Stimulated activated naive B cell treated with anti-CD40 and anti-IgM and Interleukin-4, amounts not matched to agents 10 μg/mL and 1 μg/mL and 100 μg/mL, for 72 hours (primary cell): ENCODE measurements at places on chromosomes 1 and 21.

DNA sequence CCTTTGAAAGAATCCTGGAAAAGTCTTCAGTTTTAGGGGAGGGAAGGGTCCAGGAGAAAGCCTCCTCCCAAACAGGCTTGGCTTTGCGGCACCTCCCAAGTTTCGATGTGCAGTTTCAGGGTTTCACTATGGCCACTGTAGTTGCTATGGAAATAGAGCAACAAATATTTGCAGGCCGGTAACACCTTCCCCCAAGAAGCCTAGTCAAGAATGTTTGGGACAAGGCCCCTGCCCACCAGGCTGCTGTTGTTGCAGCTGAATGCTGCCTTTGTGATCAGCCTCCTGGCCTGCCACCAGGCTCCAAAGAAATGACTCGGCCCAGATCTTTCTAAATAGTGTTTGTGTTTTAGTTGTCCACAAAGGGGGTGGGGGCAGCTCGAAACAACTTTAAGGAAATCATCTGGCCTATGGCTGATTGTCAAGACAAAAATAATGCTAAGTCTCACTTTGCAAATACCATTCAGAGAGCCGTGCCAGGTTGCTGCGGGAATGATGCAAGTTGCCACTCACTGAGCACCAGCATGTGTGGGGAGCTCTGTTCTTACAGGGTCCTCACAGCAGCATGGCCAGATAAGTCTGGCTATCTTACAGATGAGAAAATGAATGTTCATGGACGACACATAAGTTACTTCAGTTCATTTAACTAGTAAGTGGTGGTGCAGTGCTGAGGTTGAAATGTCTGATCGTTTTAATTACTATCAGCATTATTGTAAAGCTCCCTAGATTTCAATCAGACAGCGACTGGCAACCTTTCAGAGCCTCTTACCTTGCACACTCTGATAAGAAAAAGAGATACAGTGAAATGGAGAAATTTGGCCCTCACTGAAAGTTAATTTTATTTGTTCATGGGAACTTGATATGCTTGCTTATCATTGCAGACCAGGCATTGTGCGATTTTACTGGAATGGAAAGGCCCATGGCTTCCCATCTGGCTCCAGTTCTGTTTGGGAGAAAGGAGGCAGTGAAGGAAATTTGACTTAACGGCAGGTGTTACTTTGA, 91.2 kb upstream of the JUN start:
- DNase-seq = no peak

DNA sequence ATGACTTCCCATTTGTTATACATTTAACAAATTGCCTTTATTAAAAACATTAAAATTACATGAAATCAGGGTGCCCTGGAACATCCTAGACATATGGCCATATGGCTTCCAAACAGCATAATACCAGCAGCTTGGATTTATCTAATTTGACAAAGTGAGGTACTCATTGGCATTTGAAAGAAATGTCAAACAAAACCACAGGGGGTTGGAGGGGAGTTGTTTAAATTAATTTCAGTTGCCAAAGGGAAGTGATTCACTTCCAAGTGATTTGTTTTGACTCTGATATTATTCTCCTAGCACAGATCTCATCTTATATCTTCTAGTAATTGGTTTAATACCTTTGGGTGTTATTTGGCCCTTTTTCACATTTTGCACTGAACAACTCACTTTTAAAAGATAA, 24.5 kb upstream of the POU2F1 start:
- DNase-seq = no peak

GRCh38 chr1:212129781-212130180, 94.2 kb downstream of the DTL start:
- DNase-seq = no peak

GRCh38 chr21:34021726-34022125, 51.7 kb upstream of the MRPS6 start:
- DNase-seq = no peak

DNA sequence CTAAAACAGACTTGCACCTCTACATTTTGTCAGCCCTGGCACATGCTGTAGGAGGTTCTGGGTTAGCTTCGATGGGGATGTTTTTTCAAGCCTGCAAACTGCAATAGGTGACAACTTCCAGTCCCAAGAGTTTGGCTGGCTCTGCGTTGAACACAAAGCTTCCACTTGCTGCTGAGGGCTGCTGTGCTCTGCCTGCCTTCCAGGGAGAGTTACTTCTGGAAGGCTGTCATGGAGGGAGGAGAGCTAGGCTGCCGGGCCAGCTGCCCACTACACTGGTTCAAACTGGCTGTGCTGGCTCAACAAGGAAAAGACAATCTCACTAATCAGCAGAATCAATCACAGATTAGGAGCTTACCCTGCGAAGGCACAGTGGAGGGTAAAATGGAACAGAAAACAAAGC, 46.7 kb upstream of the PPP2R5A start:
- no peak for DNase-seq

- no peak for DNase-seq
Observed at GRCh38 chr1:168386492-168386891, 105.8 kb downstream of the TBX19 start.

- DNase-seq = no peak
Observed at GRCh38 chr1:51410568-51411460, 80.5 kb upstream of the TTC39A start.

GRCh38 chr1:109762821-109763645, 690 bp downstream of the EPS8L3 start:
- no peak for DNase-seq

- no peak for DNase-seq
Observed at GRCh38 chr21:44797775-44798174, 3.8 kb downstream of the UBE2G2 start.

DNA sequence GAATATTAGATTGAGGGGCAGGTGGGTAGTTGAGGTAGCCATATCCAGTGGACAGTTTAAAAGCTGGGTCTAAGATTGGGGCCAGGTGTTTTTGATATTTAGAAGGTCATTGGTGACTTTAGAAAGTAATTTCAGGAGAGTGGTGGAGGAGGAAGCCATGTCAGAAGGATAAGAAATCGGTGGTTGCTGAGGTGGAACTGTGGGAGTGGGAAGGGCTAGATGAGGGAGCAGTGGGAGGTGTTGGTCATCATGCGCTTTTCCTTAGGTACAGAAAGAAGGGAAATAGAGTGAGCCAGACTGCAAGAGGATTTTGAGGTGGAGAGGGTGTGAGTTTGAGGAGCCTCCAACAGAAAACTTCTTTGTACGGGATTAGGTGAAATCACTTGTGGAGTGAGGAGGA, 7.2 kb downstream of the MTR start:
- no peak for DNase-seq

DNA sequence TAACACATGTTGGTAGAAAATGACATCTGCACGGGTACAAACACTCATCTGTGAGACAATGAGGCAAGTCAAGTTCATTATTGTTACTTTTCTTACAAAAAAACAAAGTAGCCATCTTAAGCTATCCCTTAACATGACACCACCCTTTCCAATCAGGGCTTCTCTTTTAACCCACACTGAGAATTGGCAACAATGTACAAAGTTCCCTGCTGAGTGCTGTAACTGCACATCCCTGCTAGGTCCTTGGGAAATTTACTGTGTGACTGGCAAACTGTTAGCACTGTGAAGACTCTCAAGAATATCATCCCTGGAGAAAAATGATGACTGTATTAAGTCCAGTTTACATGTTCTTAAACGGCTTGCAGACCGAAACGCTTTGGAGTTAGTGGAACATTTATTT, 185.8 kb upstream of the PLD5 start:
- no peak for DNase-seq

GRCh38 chr1:191590578-191590977, 567.7 kb upstream of the RGS18 start:
- no peak for DNase-seq

GRCh38 chr1:27509127-27510080, 19.4 kb upstream of the WASF2 start:
- DNase-seq = no peak

DNA sequence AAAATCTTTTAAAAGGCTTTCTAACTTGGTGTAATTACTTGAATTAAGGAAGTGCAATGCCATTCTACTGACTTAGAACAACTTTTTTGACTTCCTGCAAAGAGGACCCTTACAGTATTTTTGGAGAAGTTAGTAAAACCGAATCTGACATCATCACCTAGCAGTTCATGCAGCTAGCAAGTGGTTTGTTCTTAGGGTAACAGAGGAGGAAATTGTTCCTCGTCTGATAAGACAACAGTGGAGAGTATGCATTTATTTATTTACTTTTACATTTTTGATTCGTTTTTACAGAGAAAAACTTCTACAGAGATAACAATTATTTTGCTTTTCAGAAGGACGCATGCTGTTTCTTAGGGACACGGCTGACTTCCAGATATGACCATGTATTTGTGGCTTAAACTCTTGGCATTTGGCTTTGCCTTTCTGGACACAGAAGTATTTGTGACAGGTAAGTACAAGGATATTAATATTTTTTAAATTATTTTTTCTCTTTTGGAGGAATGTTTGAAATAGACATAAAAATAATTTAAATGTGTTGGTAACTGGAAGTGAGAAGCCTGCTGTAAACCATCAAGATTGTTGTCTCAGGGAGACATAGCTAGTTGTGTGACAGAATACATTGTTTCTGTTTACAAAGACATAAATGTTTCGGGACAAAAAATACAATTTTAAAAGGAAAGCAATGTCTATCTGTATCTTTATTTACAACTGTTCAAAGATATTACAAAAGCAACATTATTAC, at the start of gene PTPRC:
PTPRC (plus strand) TSS at position 147 of the 742 bp plus-strand sequence; CDS start at position 376, 229 bp downstream.
- DNase-seq = no peak
